ENCODE measurements at places on chromosomes 6 and 20.

- no peak for DNase-seq
Observed at GRCh38 chr6:161353208-161353613, 79.3 kb upstream of the AGPAT4 start.

DNA sequence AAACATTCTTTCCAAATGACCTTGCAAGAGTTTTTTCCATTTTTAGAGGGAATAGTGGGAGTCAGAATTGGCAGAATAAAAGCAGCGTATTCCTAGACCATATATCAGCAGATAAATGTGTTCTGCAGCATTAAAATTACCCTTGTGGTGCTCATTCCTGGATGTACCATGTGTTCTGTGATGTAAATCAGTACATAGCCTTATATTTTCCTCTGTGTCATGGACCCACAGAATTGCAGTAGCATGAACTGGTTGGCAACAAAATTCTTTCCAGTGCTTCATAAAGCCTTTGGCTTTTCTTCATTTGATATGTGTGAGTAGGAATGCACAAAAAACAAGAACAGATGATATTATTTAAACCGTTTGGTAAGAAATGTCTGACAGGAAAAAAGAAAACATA lies 32.5 kb downstream of the ANKEF1 start:
- DNase-seq: no peak

- no peak for DNase-seq
Observed at GRCh38 chr6:37783856-37784584, 35.5 kb upstream of the ZFAND3 start.

DNA sequence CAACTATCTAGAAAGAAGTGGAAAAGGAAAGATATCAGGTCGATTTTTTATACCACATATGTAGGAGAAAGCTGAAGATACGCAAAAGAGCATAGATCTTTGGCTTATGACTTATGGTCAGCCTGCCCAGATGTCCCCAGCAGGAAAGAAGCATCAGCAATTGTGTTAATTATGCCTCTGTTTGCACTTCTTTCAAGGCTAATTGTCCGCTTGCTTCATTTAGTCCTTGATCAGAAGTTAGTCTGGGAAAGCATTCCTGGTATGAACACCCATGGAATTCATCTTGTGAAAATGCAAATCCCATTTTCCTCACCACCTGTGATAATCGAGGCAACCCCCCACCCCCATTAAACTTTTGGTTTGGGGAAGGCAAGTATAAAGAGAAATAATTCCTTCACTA lies 62.8 kb downstream of the ATP9A start:
- DNase-seq: no peak

GRCh38 chr6:100084316-100084990 lies 90.4 kb upstream of the MCHR2 start:
- no peak for DNase-seq

- no peak for DNase-seq
Observed at GRCh38 chr20:45055056-45055455, 45.9 kb downstream of the KCNS1 start.

- DNase-seq: no peak
Observed at GRCh38 chr20:56566621-56567020, 33.6 kb downstream of the FAM209B start.

DNA sequence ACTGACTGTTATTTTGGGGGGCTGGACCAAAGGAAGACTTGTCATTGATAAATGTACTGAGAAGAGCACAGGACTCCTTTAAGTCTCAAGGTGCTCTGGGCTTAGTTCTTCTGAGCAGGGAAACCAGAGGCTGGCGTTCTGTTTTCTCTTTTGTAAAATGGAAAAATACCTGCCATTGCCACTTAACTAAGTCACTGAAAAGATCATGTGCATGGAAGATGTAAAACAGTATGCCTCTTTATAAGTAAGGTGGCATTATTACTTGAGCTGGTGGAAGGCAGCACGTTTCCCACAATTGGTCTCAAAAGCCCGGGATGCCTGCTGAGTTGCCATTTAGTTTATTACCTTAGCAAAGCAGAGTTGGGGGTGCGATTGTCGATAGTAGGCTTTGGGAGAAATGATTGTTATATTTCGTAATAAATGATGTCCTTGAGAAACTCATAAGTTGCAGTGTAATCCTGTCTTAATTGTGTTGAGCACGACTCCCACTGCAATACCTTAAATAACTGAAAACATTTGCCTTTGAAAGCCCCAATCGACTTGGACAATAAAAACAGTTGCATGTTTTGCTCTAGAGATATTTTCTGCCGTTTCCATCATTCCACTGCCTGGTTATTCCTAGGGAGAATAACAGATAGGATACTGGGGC lies 3.6 kb downstream of the JARID2 start:
- no peak for DNase-seq

DNA sequence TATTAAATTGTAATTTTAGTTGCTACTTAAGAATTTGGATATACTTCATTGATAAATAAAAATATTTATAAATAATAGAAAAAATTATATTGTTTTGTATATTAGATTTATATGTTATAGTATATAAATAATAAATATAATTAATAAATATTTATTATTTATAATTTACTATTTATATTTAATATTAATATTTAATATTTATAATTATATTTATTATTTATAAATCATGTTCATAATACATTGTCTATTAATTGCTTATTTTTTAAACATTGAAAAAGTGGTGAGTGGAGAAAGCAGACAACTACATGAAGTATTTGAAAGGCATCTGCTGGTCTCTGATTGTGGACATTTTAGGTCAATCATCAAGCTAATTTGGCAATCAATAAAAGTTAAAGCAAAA lies 464.5 kb downstream of the MMUT start:
- DNase-seq: no peak

DNA sequence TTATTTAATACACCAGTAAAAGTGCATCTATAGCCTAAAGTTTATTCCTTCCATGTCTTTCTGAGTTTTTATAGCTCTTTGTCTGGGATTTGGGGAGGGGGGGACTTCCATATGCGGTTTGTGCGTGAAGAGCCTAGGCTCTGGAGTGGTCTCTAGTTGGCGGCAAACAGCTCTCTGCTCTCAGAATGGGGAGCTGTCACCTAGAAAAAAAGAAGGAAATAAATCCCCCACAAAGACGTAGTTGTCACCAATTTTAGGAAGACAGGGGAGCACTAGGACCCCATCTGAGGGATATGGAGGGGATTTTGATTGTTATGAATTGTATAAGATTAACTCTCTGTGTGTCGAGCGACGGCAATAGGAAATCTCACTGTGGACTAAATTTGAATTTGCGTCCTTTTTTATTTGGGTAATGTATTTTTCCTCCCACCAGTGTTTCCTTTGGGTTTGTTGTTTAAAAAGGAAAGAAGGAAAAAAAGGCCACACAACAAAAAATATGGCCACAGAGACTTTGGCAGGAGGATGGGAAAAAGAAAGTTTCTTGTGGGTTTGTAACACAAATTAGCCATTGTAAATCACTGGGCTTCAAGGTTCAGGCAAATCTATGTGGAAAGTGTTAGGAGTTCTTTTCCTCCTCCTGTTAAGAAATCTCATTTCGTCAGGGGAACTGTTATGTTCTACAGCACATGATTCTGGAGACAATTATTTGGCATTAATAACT lies 7.4 kb downstream of the POU3F2 start:
- no peak for DNase-seq

- no peak for DNase-seq
Observed at GRCh38 chr6:31797588-31797987, 2.0 kb upstream of the VARS1 start.

DNA sequence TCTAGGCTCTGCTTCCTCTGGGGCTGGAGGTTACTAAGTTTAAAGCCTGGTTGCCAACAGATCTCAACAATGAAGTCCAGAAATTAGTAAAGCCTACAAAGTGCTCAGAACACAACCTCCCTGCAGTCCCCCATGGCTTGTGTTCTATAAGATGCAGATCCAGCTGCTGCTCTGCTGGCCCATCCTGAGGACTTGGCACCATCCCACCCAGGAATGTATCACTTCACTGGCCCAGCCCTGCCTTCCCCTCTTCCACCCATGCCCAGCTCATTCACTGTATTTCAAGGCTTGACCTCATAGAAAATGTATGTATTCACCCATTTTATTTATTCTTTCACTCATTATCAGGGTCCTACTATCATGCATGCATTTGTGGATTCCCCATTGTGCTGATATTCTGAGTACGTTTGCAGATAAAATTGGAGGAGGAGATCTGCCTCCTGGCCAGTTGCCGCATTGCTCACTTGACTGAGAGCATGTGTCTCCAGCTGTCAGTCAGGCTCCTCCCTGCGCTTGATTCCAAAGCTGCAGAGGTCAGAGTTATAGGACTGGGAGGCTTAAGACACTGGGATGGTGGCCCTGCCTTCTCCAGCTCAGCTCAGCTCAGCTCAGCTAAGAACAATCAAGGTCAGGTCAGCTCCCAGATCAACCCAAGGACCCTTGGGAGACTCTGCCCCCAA lies 104.8 kb downstream of the MAFB start:
- no peak for DNase-seq

DNA sequence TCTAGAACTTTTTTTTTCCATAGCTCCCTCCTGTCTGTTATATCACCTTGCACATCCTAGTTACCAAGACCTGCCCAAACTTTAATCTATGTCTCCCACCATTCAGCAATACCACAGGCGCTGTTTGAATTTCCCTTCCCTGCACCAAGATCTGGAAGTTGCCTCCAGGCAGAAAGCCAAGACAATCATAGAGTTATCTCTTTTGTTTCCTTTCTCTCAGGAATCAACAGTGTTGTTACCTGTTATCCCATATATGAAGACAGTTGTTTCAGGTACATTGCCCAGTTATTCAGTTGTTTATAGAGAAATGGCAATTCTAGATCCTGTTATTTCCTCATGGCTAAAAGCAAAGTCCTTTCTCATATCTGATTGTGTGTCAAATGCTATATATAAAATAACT lies 63.2 kb downstream of the PDSS2 start:
- no peak for DNase-seq

- no peak for DNase-seq
Observed at GRCh38 chr20:48673507-48673906, 154.3 kb downstream of the PREX1 start.

DNA sequence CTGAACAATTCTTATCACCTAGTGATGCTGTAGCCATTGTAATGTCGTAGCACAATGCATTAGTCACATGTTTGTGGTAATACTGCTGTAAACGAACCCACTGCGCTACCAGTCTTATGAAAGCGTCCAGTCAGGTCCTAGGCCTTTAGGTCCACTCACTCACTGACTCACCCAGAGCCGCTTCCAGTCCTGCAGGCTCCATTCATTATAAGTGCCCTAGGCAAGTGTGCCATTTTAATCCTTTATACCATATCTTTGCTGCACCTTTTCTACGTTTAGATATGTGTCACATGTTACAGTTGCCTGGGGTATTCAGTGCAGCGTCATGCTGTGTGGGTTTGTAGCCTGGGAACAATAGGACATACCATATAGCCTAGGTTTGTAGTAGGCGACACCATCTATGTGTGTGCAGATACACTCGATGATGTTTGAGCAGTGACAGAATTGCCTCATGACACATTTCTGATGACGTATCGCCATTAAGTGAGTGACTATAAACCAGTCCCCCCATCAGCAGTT lies 15.4 kb downstream of the IGF2R start:
- DNase-seq: no peak

GRCh38 chr20:38671186-38671585 lies 53.1 kb upstream of the SLC32A1 start:
- DNase-seq: no peak

DNA sequence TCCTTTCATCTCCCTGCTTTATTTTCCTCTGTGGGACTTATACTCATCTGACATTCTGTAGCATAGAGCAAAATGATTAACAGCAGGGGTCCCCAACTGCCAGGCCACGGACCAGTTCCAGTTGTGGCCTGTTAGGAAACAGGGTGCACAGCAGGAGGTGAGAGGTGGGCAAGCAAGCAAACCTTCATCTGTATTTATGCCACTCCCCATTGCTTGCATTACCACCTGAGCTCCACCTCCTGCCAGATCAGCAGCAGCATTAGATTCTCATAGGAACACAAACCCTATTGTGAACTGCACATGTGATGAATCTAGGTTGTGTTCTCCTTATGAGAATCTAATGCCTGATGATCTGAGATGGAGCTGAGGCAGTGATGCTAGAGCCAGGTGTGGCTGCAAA lies 130.5 kb upstream of the SLC24A3 start:
- DNase-seq: no peak

DNA sequence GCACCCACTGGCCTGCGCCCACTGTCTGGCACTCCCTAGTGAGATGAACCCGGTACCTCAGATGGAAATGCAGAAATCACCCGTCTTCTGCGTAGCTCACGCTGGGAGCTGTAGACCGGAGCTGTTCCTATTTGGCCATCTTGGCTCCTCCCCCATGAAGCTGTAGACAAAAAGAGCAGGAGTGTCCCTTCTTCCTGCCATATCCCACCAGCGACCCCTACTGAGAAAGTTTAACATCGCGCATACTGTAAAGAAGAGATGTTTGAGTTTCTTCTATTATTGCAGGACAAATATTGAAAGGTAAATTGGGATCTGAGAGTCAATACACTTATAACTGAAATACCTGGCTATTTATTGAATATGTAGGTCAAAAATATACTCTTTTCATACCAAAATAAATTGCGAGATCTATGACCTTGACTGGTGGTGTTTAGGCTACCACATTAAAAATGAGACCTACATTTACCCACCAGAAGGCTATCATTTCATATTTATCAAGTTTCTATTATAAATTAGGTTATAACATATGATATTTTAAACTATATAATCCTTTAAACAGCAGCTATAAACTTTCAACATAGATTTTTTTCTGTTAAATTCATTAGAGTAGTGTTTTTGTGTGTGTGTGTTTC lies 586.3 kb downstream of the HTR1B start:
- no peak for DNase-seq

DNA sequence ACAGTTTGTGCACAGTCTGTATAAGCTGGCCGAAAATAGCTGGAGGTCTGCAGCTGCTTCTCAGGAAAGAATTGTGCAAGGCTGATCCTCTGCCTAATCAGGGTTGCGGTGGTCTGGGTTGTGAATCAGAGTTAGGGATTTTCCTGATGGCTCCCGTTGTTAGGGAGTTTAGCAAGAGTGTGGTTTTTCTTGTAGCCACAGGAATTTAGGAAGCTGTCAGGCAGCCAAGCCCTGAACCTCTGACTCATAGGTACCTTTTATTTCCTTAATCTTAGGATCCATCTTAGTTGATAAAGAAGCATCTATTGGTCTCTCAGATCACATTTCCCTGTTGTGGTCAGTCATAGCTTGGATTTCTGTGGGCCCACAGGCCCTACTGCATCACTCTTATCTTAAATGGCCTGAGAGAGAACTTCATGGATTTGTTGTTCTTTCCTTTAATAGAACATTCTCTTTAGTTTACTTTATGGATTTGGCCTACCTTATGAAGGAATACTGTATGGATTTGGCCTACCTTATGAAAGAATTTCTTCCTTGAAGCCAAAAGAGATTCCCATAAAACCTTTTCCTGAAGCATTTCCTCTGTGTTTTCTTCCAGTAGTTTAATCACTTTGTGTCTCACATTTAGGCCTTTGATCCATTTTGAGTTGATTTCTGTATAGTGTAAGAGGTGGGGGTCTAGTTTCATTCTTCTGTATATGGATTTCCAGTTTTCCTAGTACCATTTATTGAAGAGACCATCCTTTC lies 10.3 kb downstream of the KIF25 start:
- no peak for DNase-seq

GRCh38 chr20:2402271-2402980 lies 21.7 kb downstream of the TGM6 start:
- DNase-seq: no peak
